ENCODE measurements at places on chromosomes 2 and 18. TPM values are rescaled to one million over a fixed set of nuclear protein-coding genes. Genes with fewer than 3 reads are reported as not detected.

The CPO gene
- total RNA-seq = not detected

The LINC00305 gene
- total RNA-seq = not detected

The CYS1 gene
- not detected for total RNA-seq

The ABCG5 gene
- total RNA-seq = not detected

The SLC19A3 gene
- total RNA-seq = not detected

The HOXD9 gene
- total RNA-seq = 5.8 TPM

The FBLN7 gene
- total RNA-seq = not detected

The MC2R gene
- not detected for total RNA-seq

The KCNK3 gene
- not detected for total RNA-seq

The KRTCAP3 gene
- not detected for total RNA-seq

The CRYGC gene
- not detected for total RNA-seq

The BUB1 gene
- 57.4 TPM for total RNA-seq

The MFF gene
- total RNA-seq = 81.0 TPM

The GTF2A1L gene
- not detected for total RNA-seq

The ROCK2 gene
- 13.5 TPM for total RNA-seq

The CDH7 gene
- not detected for total RNA-seq

The HOXD11 gene
- total RNA-seq = 6.6 TPM

The NRP2 gene
- total RNA-seq = 75.0 TPM

The GALR1 gene
- total RNA-seq = not detected

The RRM2 gene
- 98.9 TPM for total RNA-seq

The GLB1L gene
- total RNA-seq = 25.1 TPM

The AOX1 gene
- 116 TPM for total RNA-seq

The GPR45 gene
- total RNA-seq = not detected

The CKAP2L gene
- 4.0 TPM for total RNA-seq

The TNS1 gene
- total RNA-seq = 25.9 TPM

The NEDD4L gene
- total RNA-seq = 25.1 TPM

The MATN3 gene
- 3.5 TPM for total RNA-seq

The GPR155 gene
- total RNA-seq = 9.2 TPM

The COLEC11 gene
- not detected for total RNA-seq

The FAHD2B gene
- total RNA-seq = 11.2 TPM

The RGPD5 gene
- 2.6 TPM for total RNA-seq

The DUSP2 gene
- 3.5 TPM for total RNA-seq

The OSBPL1A gene
- total RNA-seq = 16.8 TPM

The ANKRD30B gene
- not detected for total RNA-seq

The CELF4 gene
- not detected for total RNA-seq

The GREB1L gene
- 1.2 TPM for total RNA-seq

The CFAP65 gene
- total RNA-seq = not detected

The GATA6 gene
- total RNA-seq = 14.9 TPM

The RAB17 gene
- not detected for total RNA-seq

The DCC gene
- total RNA-seq = not detected

The TUBB8B gene
- not detected for total RNA-seq

The SP140 gene
- 1.2 TPM for total RNA-seq

The MOGAT1 gene
- not detected for total RNA-seq

The ZNF396 gene
- total RNA-seq = 0.89 TPM

The EIF2B4 gene
- 53.0 TPM for total RNA-seq

The ICA1L gene
- 2.8 TPM for total RNA-seq

The IL1B gene
- 0.18 TPM for total RNA-seq

The TFPI gene
- total RNA-seq = 158 TPM

The STPG4 gene
- 1.2 TPM for total RNA-seq

The SYT4 gene
- total RNA-seq = not detected

The SP140L gene
- total RNA-seq = 23.4 TPM

The NEU2 gene
- not detected for total RNA-seq

The EMILIN1 gene
- total RNA-seq = 397 TPM

The AQP12A gene
- total RNA-seq = not detected
